NCI-H524 treated with DMSO at 0.1 percent for 48 hours (cell line): ENCODE measurements at places on chromosomes 3 and 15.

DNA sequence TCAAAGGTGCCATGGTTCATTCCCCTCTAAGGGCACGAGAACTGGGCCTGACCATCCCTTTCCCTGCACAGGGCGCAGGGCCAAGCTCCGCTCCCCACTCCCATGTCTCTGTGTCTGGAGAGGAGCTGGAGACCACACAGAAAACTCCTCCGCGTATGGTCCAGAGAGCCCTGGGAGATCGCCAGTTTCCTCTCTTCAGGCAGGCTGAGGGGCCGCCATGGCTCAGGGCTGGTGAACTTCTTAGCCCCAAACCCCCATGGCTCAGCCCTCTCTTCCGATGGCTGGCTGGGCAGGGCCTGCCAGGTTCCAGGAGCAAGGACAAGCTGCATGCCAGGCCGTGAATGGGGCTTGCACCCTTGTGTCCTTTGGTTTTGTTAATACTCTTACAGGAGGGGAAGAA is 52.9 kb downstream of the EXOG start:
- no peak for DNase-seq

DNA sequence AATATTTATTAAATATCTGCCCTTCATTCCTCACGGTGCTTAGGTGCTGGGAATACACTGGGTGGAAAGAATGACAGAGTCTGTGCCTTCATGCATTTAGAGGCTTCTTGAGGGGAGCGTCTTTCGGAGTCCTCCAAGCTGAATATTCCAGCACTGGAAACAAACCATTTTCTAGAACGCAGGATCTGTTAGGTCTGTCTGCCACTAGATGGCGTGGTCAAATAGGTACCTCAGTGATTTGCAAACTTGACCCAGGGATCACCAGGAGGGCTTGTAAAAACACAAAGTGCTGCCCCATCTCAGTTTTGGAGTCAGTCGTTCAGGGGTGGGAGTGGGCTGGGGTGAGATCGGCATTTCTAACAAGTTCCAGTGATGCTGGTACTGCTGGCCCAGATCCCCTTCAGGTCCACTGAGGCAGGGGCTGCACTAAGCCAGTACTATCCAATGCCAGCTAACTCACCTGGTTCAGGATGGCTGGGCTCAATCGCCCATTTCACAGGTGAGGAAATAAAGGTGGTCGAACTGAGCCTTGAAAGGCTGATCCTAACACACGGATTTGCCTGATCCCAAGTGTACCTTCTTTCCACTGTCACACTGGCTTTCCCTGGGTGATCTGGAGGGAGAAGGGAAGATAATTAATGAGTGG is 14.8 kb downstream of the ARNT2 start:
- DNase-seq, result no peak

DNA sequence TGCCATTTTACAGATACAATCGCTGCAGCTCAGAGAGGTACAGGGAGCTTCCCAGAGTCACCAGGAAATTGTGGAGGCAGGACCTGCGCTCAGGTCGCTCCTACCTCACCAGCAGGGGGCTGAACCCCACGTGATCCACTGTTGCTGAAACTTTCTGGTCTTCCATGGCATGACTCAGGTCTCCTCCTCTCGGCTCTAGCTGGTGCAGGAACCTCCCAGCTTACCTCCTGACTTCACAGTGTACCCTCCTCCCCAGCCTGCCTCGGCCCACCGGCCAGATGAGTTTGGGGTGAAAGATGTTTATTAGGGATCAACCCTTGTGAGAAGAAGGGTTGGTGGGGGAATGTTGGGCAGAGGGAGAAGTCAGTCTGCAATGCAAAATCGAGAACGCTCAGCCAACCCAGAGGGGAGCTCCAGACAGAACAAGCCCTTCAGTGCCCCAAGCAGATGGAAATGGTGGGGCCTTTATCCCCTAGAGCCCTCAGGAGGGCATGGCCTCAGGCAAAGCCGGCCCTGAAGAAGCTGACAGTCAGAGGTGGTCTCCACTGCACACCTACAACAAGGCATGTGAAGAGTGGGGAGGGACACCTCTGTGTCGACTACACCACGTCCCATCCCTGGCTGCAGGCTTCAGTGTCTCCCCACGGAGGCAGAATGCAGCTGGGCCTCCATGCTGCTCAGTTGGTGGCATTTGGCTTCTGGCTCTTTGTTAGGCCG is 118.6 kb upstream of the PRR20G start:
- DNase-seq, result no peak

DNA sequence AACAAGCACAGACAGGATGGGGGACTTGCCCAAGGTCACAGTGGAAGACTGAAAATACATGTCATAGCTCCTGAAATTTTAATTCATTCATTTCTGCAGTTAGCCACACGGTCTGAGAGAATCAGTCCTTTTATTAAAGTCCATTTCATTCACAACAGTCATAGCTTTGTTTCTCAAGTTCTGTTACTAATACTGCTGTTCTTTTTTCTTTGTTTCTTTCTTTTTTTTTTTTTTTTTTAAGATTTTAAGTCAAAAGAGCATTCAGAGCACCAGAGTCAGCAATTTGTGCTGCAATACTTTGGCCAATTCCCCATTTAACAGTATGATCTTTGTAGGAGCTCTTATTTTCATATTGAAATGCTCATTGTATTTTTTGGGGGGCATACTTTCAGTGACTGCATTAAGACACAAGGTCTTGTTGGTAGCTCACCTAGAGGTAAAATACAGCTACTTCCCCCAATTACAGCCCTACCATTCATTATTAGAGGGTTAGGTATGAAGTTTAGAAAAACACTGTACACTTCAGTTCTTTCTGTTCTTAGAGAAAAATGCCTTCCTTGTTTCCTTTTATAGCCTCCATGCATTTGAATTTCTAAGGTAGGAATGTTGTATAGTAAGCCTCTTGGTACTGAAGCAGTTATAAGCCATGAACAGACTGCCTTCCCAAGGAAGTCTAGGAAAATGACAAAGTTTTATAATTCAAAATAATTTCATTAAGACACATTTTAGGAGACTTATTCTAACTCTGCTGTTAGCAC is 9.6 kb downstream of the GALK2 start:
- no peak for DNase-seq

GRCh38 chr15:65730549-65731172 is 61.4 kb downstream of the DENND4A start:
- DNase-seq, result no peak

DNA sequence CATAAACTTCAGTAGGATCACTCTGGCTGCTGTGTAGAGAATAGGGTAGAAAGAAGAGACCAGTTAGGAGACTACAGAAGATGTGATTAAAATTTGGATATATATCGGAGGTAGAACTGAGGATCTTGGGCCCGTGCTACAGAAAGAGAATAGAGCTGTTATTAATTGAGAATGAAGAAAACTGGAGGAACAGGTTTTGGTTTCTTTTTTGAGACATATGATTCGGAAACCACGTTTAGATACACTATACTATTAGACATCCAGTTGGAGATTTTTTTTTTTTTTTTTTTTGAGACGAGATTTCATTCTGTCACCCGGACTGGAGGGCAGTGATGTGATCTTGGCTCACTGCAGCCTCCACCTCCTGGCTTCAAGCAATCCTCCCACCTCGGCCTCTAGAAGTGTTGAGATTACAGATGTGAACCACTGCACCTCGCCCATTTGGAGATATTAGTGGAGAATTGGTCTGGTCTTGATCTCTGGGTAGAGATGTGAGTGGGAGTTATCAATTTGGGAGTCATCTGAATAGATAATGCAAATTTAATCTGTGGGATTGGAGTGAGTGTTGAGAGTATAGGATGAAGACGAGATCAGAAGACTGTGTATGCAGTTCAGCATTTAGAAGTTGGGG is 50.9 kb downstream of the TCF12 start:
- DNase-seq, result no peak

- no peak for DNase-seq
Observed at GRCh38 chr15:71735385-71735757, 75.0 kb upstream of the NR2E3 start.

DNA sequence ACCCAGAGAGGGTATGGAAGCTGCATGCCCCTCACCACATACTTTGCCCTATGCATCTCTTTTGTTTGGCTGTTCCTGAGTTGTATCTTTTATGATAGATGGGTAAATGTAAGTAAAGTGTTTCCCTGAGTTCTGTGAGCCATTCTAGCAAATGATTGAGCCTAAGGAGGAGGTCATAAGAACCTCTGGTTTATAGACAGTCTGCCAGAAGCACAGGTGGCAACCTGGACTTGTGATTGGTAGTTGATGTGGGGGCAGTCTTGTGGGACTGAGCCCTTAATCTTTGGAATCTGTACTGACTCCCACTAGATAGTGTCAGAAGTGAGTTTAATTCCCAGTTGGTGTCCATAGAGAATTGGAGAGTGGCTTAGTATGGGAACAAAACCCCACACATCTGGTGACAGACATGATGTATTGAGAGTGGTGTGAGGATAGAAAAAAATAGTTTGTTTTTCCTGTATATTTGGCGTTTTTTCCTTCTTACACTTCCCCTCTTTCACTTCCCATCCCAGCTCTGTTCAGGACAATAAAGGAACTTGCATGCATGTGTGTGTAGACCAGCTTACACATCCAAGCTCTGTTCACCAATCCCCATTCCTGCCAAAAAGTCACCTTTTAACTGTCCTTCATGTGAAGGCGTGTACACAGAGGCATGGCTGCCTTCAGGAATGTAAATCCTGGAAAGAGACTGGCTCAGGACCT is 38.1 kb upstream of the SPPL2A start:
- DNase-seq, result no peak

DNA sequence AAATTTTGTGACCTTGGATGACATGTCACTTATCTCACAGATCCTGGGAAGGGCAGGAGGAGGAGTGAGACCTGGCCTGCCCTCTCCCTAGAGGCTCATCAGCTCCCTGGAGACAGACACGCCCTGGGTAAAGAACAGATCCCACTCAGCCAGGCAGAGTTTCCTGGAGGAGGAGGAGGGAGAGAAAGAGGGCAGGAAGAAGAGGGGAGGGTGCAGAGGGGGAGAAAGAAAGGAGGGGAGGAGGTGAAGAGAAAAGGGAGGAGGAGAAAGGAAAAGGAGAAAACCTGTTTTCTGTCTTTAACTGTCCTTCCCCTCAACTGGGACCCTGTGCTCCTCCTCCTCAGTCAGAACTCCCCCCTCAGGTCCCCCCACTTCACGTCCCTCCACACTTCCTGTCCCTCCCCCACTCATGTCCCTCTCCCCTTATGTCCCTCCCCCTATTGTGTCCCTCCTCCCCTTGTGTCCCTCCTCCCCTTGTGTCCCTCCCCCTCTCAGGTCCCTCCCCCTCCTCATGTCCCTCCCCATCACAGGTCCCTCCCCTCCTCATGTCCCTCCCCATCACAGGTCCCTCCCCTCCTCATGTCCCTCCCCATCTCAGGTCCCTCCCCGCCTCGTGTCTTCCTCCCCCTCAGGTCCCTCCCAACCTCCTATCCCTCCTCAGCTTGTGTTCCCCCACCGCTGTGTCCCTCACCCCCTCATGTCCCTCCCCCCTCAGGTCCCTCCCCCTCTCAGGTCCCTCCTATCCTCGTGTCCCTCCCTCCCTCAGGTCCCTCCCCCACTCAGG is 52.3 kb upstream of the CGNL1 start:
- DNase-seq, result no peak

- DNase-seq, result no peak
Observed at GRCh38 chr15:78399091-78399490, 38.9 kb upstream of the IREB2 start.

DNA sequence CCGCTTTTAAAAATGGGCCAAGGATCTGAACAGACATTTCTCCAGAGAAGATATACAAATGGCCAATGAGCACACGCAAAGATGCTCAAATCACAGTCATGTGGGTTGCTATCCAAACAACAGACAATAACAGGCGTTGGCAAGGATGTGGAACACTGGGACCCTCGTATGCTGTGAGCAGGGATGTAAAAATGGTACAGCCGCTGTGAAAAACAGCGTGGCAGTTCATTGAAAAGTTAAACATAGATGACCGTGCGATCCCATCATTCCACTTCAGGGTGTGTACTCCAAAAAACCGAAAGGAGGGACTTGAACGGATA is 6.7 kb upstream of the LRRC15 start:
- DNase-seq, result no peak

DNA sequence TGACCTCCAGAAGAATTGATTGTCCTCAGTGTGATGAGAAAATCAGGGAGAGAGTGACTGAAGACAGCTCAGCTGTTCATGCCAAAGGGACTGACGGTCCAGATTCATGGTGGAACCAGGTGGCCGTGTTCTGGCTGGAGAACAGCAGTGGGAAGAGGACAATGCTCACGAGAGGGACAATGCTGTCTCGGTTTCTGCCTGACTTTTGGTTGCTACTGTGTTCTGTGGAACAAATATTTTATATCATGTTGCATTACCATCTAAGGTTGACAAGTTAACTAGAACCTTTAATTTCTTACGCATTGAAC is 58.0 kb upstream of the ULK4 start:
- DNase-seq, result no peak

DNA sequence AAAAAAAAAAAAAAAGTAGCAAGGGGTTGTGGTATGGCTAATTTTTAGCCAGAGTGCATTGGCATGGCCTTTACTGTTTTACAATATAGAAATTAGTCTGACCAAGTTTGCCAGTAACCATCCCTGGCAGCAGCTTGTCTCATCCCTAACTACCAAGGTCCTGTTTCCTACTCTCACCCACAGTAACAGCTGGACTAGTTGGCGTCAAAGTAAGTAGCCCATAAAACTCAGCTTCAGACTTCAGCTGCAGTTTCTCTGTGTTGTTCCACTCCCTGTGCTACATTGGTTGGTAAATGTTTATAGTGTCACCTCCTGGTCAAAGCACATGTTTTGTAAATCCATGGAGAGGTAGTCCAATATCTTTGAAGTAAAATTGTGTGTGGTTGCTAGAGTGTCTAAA is 691.3 kb downstream of the ZPLD1 start:
- no peak for DNase-seq

DNA sequence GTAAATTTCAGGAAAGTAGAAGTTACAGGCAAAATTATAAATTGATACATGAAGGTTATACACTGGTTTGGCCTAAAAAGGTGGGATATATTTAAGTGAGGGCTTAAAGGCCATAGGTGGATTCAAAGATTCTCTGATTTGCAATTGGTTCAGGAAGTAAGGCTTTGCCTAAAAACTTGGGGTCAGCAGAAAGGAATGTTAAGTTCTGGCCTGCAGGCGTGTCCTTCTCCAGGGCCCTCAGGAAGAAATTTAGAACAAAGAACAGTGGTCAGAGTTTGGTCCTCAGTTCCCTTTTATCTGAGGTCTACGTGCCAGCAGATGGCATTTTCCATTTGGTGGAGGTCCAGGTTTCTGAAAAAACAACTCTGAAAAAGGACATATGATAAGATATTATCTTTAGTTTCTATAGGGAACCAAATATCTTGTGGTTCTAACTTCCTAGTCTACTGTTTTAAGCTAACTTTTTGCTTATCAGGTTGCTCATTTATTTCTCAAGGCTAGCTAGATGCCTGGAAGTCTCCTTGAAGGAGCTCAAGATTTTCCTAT is 40.5 kb downstream of the SCN11A start:
- DNase-seq, result no peak

DNA sequence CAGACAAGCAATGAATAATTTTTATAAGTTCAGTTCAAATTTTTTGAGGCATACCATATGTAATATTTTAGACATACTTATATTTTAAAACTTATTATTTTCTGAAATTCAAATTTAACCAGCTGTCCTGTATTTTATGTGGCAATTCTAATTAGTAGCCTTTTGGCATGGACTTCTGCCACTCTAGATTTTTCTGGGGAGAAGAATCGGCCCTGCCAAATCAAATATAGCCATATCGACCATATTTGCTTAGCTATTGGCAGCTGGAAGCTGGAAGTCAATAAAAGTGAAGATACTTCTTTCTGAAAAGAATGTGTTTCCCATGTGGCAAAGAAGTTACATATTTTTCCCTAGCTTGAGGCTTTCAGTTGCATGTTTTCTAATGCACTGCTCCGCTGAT is 9.4 kb upstream of the RBMS3 start:
- DNase-seq, result no peak
